ENCODE measurements at places on chromosomes 3 and 15.

DNA sequence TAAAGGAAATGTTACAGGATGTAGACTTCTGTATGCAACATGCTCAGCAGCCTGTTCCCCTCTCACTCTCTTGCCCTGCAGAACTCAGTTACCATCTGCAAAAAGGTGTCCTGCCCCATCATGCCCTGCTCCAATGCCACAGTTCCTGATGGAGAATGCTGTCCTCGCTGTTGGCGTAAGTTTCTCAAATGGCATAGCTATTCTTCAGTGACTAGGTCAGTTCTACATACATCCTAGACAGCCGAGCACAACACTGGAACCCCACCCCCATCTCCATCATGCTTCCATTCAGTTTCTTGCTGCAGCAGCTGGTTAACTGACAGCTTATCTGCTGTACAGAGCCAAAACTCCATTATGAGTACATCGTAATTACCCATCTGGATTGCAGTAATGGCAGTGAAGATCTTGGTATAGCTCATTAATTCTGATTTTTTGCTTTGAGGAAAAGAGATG is 4.5 kb downstream of the THBS1 start:
- DNase-seq = no peak

GRCh38 chr3:77726517-77726916 is 686.6 kb downstream of the ROBO2 start:
- DNase-seq = no peak

DNA sequence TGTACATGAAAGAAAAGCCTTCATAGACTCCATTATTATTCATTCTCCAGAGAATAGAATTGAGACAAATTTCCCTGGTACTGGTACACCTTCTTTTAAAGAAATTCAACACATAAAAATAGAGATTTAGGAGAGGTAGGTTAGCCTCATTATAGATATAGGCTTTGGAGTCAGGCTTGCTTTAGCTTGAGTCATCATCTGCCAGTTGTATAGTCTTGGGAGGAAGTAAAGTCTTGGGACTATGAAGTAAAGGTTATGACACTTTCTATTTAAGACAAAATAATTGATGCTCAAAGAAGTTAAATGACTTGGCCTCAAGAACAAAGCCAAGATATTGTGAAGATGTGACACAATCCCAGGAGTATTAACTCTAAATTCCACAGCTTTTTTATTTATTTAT is 4.3 kb downstream of the HRG start:
- no peak for DNase-seq

GRCh38 chr3:4772171-4772804 is 206.9 kb upstream of the BHLHE40 start:
- peak; percentile 18 for DNase-seq

DNA sequence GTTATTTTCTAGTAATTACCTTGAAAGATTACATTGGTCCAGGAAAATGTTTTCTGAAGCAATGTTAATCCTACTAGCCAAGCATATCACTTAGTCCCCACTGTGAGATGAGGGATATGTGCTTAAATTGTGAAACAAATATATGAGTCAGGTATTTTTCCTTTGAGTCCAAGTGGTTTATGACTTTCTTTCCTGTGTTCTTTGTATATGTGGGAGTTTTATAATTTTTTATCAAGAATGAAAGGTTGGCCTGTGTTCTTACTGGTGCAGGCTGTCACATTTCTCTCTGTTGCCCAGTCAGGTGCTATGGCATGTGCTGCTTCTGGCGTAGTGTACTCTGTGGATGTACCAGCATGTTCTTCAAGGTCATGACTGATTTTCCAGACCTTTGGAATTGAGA is 147.4 kb downstream of the CMSS1 start:
- no peak for DNase-seq

DNA sequence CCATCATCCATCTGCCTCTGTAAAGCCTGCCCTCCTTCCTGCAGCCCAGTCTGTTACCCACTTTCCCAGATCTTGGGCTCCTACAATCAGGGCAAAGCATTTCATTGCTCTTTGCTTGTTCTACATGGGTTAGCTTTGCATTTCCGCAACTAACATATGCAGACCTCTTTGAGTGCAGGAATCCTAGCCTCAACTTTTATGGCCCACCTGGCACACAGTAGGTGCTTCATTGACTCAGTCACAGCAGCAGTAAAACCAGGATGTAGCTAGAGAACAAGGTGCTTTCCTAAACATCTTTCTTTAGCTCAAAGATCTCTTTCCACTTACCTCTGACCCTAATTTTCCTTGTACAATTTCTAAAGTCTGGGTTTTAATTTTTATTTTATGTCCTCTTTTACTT is 3.5 kb downstream of the CD80 start:
- DNase-seq = no peak

DNA sequence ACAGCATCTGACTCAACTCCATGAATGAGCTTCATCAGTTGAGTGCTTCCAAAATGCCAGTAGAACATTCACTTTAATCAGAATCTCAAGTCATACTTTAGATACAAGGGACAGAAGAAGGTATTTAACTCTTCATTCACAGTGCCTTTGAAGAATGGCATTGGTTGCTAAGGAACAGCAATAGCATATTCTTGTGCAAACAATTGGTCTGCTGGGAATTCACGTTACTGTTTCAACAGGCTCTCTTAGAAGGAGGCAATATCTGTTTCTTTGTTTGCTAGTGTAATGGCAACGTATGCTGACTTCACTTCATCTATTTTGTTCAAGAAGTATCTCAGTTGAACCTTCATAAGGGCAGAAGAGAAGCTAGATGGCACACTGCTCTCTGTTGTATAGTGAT is 113.9 kb downstream of the TMEM108 start:
- DNase-seq = no peak

DNA sequence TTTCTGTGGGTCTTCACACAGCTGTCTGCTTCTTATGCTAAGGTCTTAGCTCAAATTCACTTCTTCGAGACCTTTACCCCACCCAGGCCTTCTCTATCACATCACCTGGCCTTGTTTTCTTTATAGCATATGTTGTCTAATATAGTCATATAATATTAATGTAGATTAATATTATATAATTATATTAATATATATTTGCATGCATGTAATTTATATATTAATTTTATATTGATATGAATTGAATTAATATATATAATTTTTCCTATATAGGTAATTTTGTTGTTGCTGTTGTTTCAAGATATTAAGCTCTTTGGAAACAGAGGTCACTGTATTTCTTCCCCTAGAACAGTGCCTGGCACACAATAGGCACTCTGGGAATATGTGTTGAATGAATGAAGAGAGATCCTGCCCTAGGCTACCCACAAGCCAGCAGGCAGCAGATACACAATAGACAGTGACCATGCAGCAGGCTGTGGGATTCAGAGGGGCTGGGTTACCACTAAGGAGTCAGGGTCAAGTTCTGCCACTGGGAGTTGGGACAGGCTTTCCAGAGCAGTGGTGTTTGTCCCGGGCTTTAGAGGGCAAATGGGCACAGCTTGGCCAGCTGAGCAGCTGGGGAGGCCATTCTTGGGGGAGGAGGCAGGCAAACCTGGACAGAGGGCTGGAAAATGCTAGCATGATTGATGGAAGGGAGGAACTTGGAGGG is 126.3 kb downstream of the DNAJB8 start:
- no peak for DNase-seq

GRCh38 chr15:33547876-33548275 is 237.1 kb downstream of the RYR3 start:
- no peak for DNase-seq

- no peak for DNase-seq
These were observed 1.0 kb upstream of the NR2E3 start for GRCh38 chr15:71809346-71809745.

GRCh38 chr3:126552688-126553283 is 5.9 kb downstream of the C3orf22 start:
- DNase-seq = no peak

DNA sequence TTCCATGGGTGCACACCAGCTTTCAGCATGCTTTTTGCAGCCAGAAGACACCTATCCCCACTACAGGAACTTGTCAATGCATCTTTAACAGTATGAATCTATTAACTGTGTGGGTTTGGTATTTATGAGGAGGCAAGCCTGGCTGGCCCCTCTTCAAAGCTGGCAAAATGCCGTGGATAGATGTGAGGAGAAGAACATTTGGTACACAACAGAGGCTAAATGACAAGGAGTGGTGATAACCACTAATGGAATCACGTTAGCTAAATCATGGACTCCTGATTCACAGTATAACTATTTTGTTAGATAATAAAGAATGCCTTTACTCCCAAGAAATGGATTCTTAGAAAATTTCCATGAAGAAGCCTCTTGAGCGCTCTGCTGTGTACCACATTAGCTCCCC is 187.2 kb downstream of the CLSTN2 start:
- no peak for DNase-seq

DNA sequence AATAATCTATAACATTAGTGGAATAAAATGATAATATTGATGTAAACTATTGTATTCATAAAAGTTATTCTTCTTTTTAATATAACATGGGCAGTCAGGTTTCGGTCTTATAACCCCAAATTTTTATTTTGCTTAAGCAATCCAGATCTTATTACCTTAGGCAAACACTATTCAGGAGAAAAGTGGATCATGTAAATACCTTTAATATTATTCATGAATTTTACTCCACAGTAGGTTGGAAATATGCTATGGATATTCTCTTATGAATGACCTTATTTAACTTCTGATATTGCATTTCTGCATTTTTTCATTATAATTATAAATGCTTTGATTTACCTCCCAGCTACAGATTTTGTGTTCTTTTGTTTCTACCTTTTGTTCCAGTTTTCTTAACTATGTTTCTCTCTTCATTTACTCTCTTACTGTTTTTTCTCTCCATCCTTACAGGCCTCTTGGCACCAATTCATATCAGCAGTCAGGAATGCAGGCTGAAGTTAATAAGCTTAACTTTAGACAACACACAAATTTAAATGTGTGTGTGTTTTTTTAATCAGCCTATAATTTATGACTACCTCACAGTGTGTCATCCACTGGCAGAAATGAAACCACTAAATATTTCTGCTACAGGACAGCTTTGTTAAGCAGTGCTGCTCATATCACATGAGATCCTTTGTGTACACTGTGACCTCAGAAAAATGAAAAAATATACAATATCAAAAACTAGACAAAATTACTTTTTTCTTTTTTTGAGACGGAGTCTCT is 111.0 kb downstream of the NSUN3 start:
- no peak for DNase-seq

GRCh38 chr3:46995901-46996562 is 16.6 kb downstream of the NBEAL2 start:
- no peak for DNase-seq

DNA sequence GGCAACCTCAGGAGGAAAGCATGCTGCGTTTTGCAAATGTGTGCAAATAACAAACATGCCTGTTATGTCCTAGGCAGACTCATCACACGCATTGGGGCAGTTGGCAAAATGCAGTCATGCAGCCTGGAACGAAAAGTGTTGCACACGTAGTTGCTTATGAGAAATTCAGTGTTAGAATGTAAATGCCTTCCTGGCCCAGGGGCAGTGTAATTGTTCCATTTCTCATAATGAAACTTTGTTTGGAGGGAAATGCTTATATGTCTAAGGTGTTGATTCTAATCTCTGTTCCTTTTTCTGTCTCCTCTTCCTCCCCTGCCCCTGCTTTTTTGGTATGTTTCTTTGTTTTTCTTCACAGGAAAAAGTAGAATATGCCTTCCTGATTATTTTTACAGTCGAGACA is 156.0 kb downstream of the CACNA1D start:
- DNase-seq = no peak

GRCh38 chr3:31729573-31729972 is 196.8 kb downstream of the STT3B start:
- peak; percentile 5 for DNase-seq

DNA sequence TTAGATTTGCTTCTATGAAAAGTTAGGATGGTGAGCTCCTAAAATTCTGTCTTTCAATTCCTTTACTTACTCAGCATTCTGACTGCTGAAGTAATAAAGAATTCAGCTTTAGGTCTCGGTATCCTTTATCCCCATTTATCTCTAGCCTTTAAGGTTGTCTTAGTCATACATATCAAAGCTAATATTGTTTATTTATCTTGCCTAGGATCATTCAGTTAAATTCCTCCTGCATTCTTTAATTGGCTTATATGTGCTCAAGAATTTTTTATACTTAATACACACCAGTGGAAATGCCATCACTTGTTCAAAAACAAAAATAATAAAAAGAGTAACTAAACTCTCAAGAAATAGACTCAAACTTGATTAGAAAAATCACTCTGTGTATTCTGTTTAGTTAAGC is 507.0 kb downstream of the ZPLD1 start:
- no peak for DNase-seq

GRCh38 chr15:95567686-95568085 is 762.8 kb upstream of the NR2F2 start:
- no peak for DNase-seq

GRCh38 chr15:49863431-49864224 is 242.8 kb downstream of the DTWD1 start:
- no peak for DNase-seq

DNA sequence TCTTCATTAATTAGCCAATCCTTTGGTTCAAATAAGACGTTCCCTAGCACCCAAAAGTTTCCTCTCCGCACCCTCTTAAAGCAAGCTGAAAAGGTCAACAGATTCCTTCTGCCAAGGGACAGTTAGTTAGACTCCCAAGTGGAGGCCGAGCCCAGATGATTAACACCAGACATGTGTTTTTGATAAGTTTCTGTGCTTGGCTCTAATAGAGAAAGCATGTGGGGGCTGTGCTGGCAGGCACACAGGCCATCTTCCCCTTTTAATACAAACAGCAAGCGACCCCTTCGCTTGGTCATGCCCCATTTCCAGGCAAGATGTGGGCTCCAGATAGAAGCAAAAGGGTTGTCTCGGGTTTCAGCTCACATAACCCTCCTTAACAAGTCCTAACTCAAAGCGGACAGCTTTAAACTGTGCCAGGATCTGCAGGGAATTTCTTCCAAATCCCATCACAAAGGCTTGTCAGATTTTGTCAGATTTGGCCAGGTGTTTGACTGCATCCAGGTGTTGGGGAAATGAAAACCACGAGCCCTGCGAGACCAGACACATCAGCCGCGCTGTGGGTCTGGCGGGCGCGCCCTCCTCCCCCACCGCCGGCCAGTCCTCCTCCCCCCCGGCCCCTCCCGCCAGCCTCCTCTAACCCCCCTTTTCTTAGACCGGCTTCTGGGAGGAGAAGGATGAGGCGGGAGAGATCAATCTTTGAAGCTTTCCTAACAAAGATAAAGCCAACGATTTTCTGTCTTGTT is 3.3 kb downstream of the HES1 start:
- no peak for DNase-seq

DNA sequence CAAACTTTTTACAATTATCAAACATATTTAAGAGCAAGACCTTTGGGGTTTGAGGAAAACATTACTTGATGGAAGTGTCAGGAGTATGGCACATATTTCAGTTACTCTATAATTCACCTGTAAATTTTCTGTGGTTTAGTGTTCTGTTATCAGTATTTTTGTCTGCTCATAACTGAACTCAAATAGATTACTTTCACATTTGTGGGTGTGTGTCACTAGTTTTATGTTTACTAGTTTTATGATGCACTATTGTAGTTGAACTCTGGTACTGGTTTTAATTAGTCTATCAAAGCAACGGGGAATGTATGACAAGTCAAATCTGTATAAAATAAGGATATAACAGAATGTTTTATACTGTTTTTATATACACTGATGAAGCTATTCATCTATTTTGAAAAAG is 27.2 kb downstream of the OXSM start:
- no peak for DNase-seq
